ENCODE measurements at places on chromosomes 5 and 9. TPM values are rescaled to one million over a fixed set of nuclear protein-coding genes. Genes with fewer than 3 reads are reported as not detected.

Gene OLFML2A
- 2.2 TPM for total RNA-seq

Gene LCN10
- total RNA-seq: not detected

Gene PCDHA1
- not detected for total RNA-seq

Gene OTULINL
- 36.3 TPM for total RNA-seq

Gene GFPT2
- 1.7 TPM for total RNA-seq

Gene ASPN
- total RNA-seq: not detected

Gene C8G
- 1.1 TPM for total RNA-seq

Gene KCTD16
- 21.2 TPM for total RNA-seq

Gene SLCO6A1
- total RNA-seq: 2.0 TPM

Gene CCDC183
- 9.0 TPM for total RNA-seq

Gene PPP2R2B
- total RNA-seq: 1.8 TPM

- H3K4me3 ChIP-seq: no peak overlapping the region
- no peaks in the 10 kb centered on the region for H3K27me3 ChIP-seq
- H3K36me3 ChIP-seq: no peaks in the 10 kb centered on the region
- H3K27ac ChIP-seq: no peak overlapping the region
- peaks cover 19% of the 10 kb centered on the region for H3K4me1 ChIP-seq
- DNase-seq: no peak
Measured at GRCh38 chr5:131280417-131280816, 16.6 kb downstream of the CDC42SE2 start.

DNA sequence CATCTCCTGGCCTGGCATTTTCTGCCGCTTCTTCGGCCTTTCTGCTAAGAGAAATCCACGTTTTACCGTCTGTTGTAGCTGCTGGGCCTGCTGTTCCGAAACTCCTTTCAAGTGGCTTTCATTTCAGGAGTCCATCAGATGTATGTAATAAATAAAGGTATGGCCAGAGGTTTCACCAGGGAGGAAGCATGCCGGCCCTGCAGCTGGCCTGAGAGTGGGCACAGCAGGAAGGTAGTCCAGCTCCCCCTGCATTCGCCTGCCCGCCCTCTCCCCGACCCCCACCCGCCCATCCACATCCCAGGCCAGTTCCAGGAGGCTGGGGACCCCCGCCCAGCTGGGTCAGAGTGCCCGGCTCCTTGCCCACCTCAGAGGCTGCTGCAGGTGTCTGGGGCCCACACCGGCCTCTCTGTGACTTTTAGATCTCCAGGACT lies 46.4 kb upstream of the EXOC3 start:
- no peaks in the 10 kb centered on the region for H3K4me1 ChIP-seq
- H3K27me3 ChIP-seq: peaks cover 16% of the 10 kb centered on the region
- no peak overlapping the region for H3K4me3 ChIP-seq
- no peak for DNase-seq
- no peak overlapping the region for H3K27ac ChIP-seq

DNA sequence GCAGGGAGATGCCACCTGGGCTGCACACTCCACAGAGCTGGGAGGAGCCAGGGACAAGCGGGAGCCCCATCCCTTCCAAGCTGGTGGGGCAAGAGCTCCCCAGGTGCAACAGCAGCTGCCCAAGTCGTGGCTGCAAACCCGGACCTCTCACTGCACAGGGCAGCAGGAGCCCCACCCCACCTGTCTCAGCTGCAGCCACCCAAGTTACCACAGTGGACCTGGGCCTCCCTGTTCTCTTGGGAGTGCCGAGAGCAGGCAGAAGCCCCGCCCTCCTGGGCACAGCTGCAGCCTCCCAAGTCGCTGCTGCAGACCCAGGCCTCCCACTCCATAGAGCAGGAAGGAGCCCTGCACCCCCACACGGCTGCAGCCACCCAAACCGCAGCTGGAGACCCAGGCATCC lies 374.1 kb upstream of the ACO1 start:
- no peak for DNase-seq
- H3K4me1 ChIP-seq: no peaks in the 10 kb centered on the region
- H3K36me3 ChIP-seq: no peaks in the 10 kb centered on the region

DNA sequence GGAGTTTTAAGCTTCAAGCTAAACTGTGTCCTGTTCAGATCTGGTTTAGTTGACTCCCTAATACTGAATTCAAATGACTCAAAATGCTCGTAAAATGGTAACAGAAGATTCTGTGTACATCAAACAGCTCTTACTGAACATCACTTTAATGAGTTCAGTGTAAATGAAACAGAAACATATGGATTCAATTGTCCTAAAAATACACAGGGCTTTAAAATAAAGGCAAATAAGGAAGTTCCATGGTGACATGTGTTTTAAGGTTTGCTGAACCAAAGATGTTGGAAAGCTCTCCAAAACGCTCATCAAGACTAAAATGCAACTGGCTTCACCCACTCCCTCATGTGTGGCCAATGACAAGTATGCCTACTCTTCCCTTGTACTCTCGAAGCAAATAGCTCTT lies 340.0 kb upstream of the PIK3R1 start:
- H3K4me1 ChIP-seq: peaks cover 36% of the 10 kb centered on the region
- no peak for DNase-seq
- no peaks in the 10 kb centered on the region for H3K27me3 ChIP-seq
- no peak overlapping the region for H3K4me3 ChIP-seq
- H3K27ac ChIP-seq: no peak overlapping the region

GRCh38 chr5:103245761-103246160 lies 12.8 kb upstream of the MACIR start:
- no peak overlapping the region for H3K27ac ChIP-seq
- H3K27me3 ChIP-seq: no peaks in the 10 kb centered on the region
- DNase-seq: no peak

DNA sequence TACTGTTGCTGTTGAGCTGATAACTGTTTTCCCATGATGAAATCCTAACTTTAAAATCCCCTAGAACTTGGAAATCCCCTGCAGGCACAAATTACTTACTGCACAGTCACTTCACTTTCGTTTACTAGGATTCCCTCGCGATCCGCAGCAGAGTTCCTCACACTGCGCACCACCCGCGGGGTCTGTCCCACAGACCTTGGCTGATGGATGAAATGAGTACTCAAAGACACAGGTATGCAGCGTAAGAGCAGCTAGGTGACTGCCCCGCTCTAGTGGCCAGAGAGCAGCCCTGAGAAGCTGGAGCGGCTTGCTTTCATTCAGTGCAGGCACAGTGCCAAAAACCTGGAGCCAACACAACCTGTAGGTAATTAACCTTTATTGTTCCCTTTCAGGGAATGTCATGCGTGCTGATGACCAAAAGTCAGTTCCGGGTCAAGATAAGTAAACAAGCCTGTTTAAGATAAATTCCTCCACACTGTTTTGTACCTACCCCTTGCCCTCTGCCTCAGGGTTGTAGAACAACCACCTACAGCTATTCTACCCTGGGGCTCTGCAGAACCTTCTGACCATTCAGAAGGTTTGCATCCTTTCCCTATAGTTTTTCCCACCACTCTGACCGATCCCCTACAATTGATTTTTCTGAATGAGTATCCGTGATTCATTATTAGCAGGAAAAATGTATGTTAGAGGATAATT lies 191.2 kb downstream of the CDH9 start:
- H3K4me3 ChIP-seq: no peak overlapping the region
- H3K36me3 ChIP-seq: no peaks in the 10 kb centered on the region
- no peak for DNase-seq
- no peaks in the 10 kb centered on the region for H3K27me3 ChIP-seq
- peaks cover 3% of the 10 kb centered on the region for H3K4me1 ChIP-seq
- H3K27ac ChIP-seq: no peak overlapping the region

- H3K27ac ChIP-seq: no peak overlapping the region
- no peak overlapping the region for H3K4me3 ChIP-seq
- H3K36me3 ChIP-seq: no peaks in the 10 kb centered on the region
- no peaks in the 10 kb centered on the region for H3K27me3 ChIP-seq
Measured at GRCh38 chr5:35488055-35488454, 129.6 kb upstream of the SPEF2 start.

- H3K27me3 ChIP-seq: peaks cover 68% of the 10 kb centered on the region
- H3K36me3 ChIP-seq: no peaks in the 10 kb centered on the region
- no peak overlapping the region for H3K27ac ChIP-seq
- H3K4me1 ChIP-seq: no peaks in the 10 kb centered on the region
- no peak for DNase-seq
- no peak overlapping the region for H3K4me3 ChIP-seq
Measured at GRCh38 chr9:135303280-135303647, 176.3 kb upstream of the PPP1R26 start.

GRCh38 chr5:66642538-66642937 lies 46.3 kb downstream of the MAST4 start:
- H3K4me1 ChIP-seq: peaks cover 26% of the 10 kb centered on the region
- peaks cover 1% of the 10 kb centered on the region for H3K36me3 ChIP-seq
- peak overlapping the region; percentile 68 for H3K27ac ChIP-seq
- H3K4me3 ChIP-seq: no peak overlapping the region
- H3K27me3 ChIP-seq: no peaks in the 10 kb centered on the region
- DNase-seq: no peak

DNA sequence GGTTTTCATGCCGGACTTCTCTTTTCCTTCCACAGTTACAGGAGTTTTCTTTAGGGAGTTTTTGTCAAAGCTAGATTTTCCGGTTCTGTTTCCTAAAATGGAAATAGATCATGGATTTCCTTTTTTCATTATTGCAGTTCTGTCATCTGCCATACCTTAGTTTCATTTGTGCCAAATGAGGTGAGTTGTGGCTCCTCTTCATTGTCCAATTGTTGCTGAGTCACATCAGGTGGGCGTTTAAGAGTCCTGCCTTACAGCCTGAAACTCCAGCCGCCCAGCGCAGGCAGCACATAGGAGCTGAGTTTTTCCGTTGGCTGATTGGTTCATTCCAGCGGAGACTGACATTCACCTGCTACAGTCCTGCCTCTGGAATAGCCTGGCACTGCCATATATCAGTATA lies 14.1 kb downstream of the SLC25A25 start:
- H3K27me3 ChIP-seq: no peaks in the 10 kb centered on the region
- peaks cover 24% of the 10 kb centered on the region for H3K4me1 ChIP-seq
- H3K36me3 ChIP-seq: peaks cover 2% of the 10 kb centered on the region
- peak overlapping the region; percentile 51 for H3K27ac ChIP-seq
- no peak for DNase-seq

DNA sequence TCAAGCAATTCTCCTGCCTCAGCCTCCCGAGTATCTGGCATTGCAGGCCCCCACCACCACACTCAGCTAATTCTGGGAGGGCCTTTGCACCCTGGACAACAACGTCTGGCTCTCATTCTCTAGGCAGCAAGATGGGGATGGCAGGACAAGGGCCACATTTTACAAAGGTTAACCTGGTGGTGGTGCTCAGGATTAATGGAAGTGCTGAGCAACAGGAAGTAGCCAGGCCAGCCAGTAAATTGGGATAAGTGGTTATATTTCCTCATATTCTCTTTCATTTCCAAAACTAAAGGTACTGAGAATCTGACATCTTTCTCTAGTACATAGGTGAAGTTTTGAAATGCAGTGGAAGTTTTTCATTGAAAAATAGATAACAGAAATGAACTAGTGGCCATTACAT lies 24.7 kb upstream of the ASPN start:
- no peaks in the 10 kb centered on the region for H3K36me3 ChIP-seq
- no peak overlapping the region for H3K27ac ChIP-seq
- peaks cover 3% of the 10 kb centered on the region for H3K4me1 ChIP-seq
- DNase-seq: no peak
- H3K27me3 ChIP-seq: no peaks in the 10 kb centered on the region
- H3K4me3 ChIP-seq: no peak overlapping the region

DNA sequence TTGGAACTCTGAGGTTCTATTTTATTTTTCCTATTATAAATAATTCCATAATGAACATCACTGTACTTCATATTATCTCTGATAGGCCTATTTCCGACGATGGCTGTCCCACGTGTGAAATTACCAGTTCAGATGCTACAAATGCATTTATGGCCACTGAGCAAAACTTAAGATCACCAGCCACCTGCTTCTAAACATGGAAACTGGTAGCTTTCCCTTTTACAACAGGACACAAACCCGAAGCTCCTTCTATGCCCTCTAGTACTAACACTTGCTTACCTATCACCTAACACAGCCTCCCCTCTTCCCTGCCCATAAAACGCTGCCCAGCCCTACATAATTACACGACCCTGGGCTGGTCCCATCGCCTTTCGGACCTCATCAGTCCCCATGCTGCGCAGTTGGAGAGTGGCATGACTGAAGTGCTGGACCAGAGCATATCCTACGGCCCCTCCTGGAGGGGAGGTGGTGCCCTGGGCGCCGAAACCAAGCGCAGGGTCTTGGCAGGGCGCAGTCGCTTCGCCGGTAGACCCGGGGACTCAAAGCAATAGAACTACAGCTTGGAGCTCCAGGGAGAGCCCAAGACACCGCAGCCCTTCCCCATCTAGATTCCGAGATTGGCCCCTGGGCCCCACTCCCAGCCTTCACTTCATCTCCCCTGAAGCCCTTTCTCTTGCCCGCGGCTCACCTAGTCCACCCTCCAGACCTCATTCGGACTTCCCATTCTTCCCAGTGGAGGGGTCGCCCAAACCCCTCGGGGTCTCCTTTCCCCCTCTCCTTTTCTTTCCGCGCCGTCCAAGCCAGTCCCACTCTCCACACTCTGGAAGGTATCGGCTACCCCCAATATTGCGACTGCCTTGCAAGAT lies 1.0 kb upstream of the SAP30L start:
- peak overlapping the region; percentile 92 for H3K27ac ChIP-seq
- peak overlapping the region; percentile 98 for H3K4me3 ChIP-seq
- H3K36me3 ChIP-seq: peaks cover 13% of the 10 kb centered on the region
- no peak for DNase-seq

DNA sequence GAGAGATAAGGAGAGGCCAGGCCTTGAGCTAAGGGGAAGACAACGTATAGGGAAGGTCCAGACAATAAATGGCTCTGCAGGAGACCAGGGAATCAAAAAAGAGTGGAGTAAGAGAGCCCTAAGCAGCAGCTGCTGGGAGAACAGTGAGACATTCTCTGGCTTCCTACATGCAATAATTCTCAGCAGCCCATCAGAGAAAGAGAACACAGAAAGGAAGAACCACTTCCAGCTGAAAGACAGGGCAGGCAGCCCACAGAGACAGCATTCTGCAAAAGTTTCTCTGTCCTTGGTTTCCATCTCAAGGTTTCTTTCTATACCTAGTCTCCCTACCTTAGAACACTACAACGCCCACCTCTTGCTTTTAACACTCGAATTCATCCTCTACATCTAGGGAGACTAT lies 189.9 kb downstream of the DEPDC1B start:
- no peak overlapping the region for H3K4me3 ChIP-seq
- H3K27ac ChIP-seq: no peak overlapping the region
- no peak for DNase-seq
- H3K27me3 ChIP-seq: no peaks in the 10 kb centered on the region
- peaks cover 2% of the 10 kb centered on the region for H3K4me1 ChIP-seq

DNA sequence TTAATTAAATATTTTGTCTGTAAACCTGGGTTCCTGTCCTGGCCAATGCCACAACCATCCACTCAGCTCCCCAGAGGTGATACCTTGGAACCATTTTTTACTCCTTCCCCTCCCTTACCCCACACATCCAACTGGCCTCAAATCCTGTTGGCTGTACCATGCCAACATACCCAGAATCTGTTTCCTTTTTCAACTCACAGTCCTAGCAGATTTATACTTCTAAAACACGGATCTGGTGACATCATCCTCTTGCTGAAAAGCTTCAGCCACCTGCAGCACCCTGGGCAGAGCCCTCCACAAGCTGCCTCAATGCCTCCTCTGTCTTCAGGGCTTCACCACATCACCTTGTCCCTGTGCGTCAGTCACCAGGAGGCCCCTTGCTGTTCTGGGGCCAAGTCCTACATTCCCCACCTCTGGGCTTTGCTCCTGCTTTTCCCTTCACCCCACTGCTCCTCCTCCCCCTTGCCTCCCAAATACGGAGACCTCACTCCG lies 14.9 kb downstream of the SEMA6A start:
- H3K27me3 ChIP-seq: no peaks in the 10 kb centered on the region
- no peak for DNase-seq
- peak overlapping the region; percentile 63 for H3K27ac ChIP-seq

Measured in progenitor cell of endocrine pancreas (in vitro differentiated cells).